Bronchial epithelial cell (primary cell): ENCODE measurements at places on chromosomes 3 and 15.
A peak's percentile ranks its signal among the peaks of the same experiment; 100 is the strongest.

GRCh38 chr3:81217101-81217500 is 544.3 kb downstream of the GBE1 start:
- no peak for DNase-seq

GRCh38 chr3:174016186-174016585 is 618.6 kb downstream of the NLGN1 start:
- peak; percentile 91 for DNase-seq

GRCh38 chr3:179995406-179995805 is 41.3 kb downstream of the PEX5L start:
- peak; percentile 64 for DNase-seq

DNA sequence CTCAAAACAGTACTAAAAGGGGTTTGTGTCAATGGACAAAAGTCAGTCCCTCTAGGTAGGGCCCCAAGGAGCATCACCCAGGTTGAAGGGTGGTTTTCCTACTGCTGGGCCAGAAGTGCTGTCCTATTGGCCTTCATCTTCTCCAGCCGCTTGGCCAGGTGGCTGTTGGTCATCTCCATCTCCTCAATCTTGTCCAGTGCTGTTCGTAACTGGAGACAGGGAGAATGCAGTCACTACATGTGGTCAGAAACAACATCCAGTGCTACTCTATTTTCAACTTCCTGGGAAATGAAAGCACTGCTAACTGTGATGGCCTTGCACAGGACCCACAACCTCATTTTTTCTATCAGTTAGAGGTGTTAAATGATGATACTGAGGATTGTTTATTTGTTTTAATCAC is 60.4 kb downstream of the MLH1 start:
- DNase-seq = no peak

DNA sequence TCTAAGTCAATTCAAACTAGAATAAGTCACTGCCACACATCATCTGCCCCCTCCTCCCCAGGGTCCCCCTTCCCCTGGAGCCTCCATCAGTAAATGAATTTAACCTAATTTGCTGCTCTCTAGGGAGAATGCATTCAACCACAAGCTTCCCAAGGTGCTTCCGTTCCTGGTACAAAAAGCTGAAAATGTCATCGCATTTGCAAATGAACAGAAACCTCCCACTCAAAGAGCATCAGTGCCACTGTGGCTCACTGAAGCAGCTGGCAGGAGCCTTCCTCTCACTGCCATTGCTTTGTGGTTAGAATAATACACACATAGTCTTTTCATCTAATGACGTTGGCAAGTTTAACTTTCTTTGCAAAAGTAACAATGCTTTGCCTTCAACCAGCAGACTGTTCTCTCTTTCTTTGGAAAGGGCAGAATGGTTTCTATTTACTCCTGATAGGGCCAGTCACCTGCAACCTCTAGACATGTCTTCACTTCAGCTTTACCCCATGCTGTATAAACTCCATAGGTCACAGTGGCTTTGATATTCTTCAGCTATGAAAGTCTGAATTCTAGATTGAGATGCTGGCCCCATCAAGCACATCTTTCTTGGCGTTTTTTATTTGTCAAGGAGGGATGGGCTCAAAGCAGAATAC is 238.1 kb downstream of the CPNE4 start:
- DNase-seq = no peak

DNA sequence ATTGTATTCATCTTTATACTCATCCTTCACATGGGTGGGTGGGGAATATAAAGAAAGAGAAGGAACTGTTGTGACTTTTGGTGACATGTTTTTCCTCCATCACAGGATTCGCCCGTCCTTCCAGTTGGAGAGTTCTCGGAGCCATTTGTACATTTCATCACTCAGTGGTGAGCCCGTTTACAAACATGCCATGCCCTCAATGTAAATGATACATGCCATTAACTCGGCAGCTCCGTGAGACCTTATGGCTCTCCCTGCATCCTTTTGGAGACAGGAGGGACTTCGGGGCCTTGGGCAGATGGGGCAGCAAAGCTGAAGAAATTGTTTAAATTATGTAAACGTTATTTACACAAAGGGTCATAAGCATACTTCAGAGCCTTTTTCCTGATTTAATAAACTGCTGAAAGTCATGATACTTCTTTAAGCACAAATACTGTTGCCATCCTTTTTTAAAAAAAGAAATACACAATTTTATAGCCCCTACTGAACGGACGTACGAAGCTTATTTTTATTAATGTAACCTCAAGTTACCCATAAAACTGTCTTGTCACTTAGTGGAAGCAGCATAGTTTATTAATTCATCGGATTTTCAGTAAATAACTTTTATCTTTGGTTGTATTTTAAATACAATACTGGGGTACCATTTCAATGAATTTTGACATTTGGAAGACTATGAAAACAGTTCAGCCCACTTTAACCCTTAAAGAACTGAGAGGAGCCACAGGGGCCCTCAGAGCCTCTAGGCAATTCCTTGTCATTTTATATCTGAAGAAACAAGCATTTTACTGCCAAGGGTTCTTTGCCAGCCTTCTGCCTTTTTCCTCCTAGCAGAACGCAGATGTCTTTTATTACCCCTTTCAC is 55.6 kb upstream of the SKOR1 start:
- DNase-seq = no peak

GRCh38 chr15:31439328-31439727 is 112.7 kb downstream of the KLF13 start:
- DNase-seq = no peak

- DNase-seq = no peak
Measured at GRCh38 chr3:14959359-14959943, 12.1 kb downstream of the NR2C2 start.

GRCh38 chr3:31522152-31522551 is 10.6 kb upstream of the STT3B start:
- peak; percentile 22 for DNase-seq

- no peak for DNase-seq
Measured at GRCh38 chr15:78398076-78398825, 39.8 kb upstream of the IREB2 start.

DNA sequence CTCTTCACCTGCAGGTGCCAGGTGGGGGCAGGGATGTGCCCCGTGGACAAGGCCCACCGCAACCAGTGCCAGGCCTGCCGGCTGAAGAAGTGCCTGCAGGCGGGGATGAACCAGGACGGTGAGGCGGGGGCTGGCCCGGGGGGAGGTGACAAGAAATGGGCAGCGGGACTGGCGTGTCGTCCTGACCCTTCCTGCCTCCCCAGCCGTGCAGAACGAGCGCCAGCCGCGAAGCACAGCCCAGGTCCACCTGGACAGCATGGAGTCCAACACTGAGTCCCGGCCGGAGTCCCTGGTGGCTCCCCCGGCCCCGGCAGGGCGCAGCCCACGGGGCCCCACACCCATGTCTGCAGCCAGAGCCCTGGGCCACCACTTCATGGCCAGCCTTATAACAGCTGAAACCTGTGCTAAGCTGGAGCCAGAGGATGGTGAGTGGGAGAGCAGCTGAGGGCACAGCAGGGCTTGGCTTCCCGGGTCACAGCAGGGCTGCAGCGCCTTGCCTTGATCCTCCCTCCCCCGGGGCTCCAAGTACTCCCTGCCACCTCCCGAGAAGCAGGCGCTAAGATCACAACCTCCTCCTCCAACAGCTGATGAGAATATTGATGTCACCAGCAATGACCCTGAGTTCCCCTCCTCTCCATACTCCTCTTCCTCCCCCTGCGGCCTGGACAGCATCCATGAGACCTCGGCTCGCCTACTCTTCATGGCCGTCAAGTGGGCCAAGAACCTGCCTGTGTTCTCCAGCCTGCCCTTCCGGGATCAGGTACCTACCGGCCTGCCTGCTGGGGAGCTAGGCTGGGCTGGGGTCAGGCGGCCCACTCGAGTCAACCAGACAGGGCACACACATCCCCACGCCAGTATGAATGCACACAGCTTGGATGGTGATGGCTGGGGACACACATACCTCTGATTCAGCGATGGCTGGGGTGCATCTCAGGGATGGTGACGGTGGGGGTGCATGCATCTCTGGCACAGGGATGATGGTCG is 1.7 kb downstream of the NR2E3 start:
- DNase-seq = no peak

- no peak for DNase-seq
Measured at GRCh38 chr3:43028678-43029490, 49.8 kb downstream of the GASK1A start.

GRCh38 chr3:41608347-41608746 is 353.6 kb downstream of the ULK4 start:
- no peak for DNase-seq

GRCh38 chr3:107106316-107106715 is 270.9 kb upstream of the CCDC54 start:
- DNase-seq = peak; percentile 47

GRCh38 chr3:98049271-98049670 is 14.2 kb upstream of the GABRR3 start:
- no peak for DNase-seq

GRCh38 chr3:55959471-55960080 is 472.5 kb upstream of the WNT5A start:
- no peak for DNase-seq

DNA sequence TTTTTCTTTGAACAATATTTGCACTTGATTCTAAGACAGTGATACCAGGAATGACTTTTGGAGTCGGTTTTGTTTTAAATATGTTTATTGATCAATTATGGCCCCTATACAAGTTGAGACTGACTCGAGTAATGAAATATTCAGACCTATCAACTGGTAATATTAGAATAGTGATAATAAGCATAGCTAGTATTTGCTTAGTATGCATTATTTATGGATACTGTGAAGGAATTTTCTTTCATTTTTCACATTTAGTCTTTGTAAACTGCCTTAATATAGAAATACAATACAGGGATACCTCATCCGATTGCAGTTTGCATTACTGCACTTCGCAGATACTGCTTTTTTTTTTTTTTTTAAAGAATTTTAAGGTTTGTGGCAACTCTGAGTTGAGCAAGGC is 107.9 kb downstream of the CNTN4 start:
- DNase-seq = no peak

DNA sequence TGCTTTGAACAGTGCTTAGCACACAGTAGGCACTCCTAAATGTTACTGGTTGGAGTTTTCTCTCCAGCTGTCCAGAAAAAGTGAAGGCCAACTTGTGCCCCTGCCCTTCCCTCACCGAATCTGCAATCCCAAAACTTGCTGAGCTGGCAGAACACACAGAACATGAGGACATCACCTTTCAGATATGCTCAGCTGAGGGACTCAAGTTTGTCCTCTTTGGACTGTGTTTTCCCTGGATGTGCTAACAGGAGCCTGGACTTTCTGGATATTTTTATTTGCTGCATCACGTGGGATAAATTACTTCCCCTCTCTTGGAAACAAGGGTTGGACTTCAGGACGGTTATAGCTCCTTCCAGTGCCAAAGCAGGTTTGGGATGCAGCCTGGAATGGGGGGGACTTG is 59.5 kb upstream of the SMAD6 start:
- no peak for DNase-seq

- no peak for DNase-seq
Measured at GRCh38 chr3:40895109-40895508, 304.2 kb upstream of the CTNNB1 start.

DNA sequence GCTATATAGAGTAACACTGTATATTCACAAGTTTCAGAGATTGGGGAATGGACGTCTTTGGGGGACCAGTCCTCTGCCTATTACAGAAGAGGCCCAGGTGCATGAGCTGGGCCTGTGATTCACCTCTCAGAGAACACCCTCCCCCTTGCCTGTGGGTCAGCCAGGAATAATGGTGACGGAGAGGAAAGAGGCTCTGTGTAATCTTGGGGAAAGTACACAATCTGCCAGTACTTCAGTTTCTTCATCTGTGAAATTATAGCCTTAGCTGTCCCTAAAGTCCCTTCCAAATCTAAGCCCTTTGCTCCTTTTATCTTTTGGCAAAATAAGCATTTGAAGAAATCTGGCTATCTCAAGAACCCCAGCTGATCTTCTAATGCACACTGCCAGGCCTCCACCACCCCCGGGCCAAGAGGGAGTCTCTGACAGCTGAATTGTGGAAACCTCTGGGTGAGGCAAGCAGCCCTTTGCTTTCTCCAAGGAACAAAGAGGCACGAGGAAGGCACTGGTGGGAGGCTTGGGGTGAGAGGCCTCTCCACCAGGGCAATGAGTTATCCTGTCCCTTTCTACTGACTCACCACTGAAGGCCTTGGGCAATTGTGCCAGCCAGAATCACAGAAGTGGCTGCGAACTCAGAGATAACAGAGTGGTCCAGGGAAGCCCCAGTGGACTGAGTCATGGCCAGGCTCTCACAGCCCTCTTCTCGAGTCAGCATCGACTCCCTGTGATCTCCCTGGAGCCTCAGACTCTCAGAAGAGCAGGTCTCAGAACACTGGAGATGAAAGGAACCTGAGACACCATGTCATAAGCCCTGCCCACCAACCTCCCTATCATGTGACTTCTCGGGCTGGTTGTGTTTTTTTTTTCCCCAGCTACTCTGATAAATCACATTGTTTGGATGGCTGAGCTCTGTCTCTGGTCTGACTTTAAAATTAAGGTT is 31.8 kb downstream of the CCNL1 start:
- peak; percentile 94 for DNase-seq

DNA sequence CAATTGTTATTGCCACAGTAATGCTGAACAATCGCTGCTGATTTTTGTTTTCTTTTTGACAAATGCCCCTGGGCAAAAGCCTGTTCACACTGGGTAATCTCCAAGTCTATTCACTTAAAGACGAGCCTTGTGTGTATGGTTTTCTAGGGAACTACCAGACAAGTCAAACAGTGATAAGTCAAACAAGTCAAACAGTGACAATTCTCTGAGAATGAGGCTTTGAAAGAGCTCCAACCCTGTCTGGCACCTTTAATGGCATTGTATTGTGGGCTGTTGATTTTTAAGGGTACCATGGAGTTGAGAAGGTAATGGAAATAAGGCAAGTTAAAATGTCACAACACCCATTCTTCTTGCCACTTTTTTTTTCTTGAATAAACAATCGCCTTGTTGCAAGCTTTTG is 59.4 kb upstream of the TMC3 start:
- DNase-seq = peak; percentile 27

DNA sequence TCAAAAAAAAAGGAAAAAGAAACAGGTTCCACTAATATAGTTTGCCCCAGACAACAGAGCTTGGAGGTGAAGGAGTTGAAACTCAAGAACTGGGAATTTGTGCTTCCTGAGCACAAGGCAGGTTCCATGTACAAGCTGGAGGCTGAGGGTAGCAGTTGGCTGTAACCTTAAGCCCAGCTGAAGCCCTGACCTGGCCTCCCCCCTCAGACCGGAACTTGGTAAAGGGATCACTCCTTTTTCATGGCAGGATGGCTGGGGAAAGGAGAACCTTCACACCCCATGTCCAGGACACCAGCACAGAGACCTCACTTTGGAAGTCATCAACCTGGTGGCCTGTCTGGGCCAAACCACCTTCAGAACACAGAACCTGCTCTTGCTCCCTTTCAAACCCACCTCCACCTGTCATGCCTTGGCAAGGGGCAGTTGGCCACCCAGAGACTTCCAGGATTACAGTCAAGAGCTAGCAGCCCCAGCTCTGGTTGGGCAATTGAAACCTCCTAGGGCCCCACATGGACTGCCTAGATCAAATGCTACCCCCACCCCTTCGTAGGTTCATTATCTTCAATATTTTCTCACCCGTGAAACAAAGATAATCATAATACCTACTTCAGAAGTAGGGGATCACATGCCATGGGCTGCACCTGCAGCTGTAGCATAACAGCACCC is 3.5 kb downstream of the RPL29 start:
- no peak for DNase-seq

DNA sequence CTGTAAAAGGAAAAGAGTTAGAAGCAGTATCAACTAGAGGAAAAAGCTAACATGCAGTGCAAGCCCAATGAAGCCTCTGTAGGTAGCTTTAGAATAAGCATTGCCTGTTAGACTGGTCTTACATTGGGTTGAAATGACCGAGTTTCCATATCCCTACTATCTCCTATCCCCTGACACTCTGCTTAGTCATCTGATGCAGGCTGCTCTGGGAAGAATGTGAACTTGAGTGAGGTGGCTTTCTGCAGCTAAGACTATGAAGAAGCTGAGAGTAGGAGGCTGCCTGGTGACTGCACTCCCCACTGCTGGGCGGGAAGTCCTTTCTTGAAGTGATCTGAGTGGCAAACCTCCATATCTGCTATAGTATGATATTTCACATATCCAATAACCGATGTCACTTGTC is 64.7 kb downstream of the OXSM start:
- DNase-seq = peak; percentile 72
